Liver (tissue), 10 donors: ENCODE measurements at places on chromosomes 4 and X. TPM values are rescaled to one million over a fixed set of nuclear protein-coding genes. Genes with fewer than 3 reads are reported as not detected.

The RPS6KA6 gene
- total RNA-seq = 1.3 TPM

The PRIMPOL gene
- total RNA-seq = 7.3 TPM

The THOC2 gene
- total RNA-seq = 55.9 TPM

The CFAP99 gene
- not detected for total RNA-seq

DNA sequence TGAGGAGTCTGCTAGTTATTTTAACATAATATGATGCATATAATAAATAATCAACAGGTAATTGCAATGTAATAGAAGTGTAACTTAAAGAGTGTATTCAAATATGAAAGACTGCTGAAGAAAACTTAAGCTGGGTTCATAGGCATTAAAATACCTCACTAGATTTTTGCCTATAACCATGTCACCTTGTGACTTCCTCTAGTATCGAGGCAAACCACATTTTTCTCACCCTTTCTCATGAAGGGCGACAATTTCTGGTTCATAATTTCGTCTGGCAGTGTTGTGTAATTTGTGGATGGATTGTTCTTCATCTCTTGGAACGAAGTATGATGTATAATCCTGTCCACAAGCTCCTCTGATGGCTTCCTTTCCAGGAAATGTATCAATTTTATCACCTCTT, 16.0 kb downstream of the SULT1E1 start:
- no peak for DNase-seq

- no peak for DNase-seq
These were observed 109.3 kb upstream of the KLHL13 start for GRCh38 chrX:118225711-118226428.

DNA sequence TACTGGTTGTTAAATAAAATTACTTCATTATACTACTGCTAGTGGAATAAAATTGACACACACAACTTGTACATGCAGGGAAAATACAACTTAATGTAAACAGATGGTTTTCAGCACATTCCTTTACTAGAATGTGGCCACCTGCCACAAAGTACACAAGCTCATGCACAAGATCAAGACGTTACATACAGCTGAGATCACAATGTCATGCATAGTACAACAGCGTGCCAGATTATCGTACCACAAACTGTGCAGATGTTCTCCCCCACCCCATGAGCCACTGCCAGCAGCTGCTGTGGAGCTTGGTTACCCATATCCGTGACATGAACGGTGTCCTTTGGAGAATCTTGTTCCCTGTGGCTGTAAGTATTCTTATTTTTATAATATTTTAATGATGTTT, 27.7 kb downstream of the FBXO8 start:
- DNase-seq = no peak

GRCh38 chr4:7987148-7987989, 47.7 kb upstream of the AFAP1 start:
- peak; percentile 78 for DNase-seq

DNA sequence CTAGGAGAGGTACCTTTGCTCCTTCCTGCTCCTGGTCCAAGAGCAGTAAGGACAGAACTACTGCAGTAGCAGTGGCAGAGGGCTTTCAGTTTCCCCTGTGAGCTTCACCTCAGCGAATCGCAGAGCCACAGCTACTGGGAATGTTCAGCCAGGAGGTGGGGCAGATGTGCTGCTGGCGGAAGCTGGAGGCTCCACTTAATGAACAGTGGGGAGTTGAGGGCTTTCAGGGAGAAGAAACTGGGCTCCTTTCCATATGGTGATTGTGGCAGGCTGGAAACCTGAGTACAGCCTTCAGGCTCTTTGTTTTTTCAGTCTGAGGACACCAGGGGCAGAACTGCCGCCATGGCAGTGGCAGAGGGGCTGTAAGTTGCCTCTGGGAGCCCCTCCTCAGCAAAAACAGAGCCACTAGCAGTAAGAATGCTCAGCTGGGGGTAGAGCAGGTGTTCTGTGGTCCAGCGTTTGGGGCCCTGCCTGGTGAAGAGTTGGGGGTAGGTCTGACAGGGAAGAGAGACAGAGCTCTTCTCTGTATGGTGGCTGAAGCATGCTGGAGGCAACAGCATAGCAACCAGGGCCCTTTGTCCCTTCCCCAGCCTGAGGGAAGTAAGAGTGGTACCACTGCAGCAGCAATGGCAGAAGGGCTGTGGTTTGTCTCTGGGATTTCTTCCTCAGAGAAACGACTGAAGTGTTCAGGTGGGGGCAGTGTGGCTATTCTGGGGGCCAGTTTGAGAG, 106.0 kb upstream of the GRXCR1 start:
- DNase-seq = no peak

DNA sequence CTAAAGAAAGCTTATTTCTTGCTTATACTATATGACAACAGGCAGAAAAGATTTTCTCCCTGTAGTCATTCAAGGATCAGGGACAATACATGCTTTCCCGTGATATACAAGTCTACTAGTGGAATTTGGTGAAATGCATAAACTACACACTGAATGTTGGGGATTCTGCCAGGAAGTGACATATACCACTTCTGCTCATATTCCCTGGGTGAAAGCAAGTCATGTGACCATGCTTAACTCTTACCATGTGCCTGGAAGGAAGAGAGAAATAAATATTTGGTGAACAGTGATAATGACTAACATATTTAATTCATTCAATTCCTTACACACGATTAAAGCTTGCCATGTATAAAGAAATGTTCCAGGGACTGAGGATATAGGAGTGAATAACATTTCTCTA, 534.6 kb downstream of the PPARGC1A start:
- DNase-seq = no peak
